ENCODE measurements at places on chromosomes 6 and 20.

DNA sequence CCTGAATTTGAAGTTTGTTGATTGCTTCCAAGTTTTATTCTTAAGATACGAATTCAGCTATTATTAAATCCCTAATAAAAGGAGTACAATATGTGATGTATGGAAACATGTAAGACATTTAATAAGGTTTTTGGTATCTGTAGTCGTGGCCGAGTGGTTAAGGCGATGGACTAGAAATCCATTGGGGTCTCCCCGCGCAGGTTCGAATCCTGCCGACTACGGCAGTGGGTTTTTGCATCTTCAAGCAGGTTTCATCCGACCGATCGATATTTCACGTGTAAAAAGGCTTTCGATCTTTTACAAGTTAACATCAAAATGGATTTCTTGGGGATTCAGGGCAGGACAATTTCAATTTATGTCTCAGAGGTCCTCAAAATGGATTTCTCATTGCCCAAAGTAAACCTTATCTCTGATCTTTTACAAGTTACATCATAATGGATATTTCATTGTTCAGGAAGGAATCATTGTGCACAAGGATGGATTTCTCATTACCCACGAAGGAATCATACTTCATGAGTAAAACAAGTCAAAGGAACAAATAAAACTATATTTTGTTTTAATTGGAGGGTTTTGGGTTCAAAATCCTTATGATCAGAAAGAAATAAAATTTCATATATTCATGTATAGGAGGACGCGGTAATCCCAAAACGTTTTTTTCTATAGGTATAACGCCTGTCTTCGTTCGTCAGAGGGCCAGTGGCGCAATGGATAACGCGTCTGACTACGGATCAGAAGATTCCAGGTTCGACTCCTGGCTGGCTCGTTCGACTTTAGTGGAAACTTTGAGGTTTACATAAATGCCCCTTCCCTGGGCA, 37.3 kb upstream of the BTN3A2 start:
- DNase-seq: no peak

DNA sequence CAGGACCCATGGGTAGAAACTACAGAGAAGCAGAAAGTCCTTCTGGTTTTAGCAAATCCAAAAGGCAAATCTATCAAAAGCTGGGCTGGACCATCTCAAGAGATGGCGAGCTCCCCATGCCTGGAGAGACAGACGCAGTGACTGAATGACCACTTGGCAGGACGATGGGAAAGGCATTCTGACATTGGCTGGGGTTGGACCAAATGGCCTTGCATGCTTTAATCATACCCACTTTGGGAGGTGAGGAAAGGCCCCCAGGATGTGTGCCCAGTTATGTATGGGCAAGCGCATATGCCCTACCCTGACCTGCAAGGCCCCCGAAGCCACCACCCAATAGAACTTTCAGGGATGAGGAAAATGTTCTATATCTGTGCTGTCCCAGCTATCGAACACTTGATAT, 45.1 kb downstream of the JPH2 start:
- DNase-seq: no peak

GRCh38 chr20:45861221-45862075, 4.0 kb downstream of the ZSWIM3 start:
- no peak for DNase-seq

GRCh38 chr6:109512271-109512817, 29.3 kb upstream of the ZBTB24 start:
- no peak for DNase-seq

DNA sequence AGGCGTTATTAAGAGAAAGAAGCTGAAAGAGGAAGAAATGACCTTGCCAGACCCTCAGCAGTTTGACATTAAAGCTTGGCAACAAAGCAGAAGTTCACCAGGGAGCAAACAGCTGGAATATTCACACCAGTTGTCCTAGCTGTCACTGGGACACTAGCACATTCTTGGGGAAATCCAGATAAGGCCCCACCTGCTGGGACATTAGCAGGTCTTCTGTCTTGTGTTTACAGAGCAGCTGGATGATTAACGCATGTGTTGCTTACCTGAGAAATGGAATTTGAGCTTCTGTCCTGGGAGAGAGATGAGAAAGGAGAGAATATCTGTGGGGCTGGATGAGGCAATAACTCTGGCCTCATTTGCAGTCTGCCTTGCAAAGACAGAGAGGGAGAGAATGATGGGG, 137.6 kb upstream of the RIN2 start:
- no peak for DNase-seq

GRCh38 chr6:101716810-101717209, 323.3 kb downstream of the GRIK2 start:
- no peak for DNase-seq

- no peak for DNase-seq
Measured at GRCh38 chr6:45633272-45633908, 255.7 kb upstream of the SUPT3H start.

- no peak for DNase-seq
Measured at GRCh38 chr6:85726206-85726605, 83.5 kb upstream of the SYNCRIP start.

DNA sequence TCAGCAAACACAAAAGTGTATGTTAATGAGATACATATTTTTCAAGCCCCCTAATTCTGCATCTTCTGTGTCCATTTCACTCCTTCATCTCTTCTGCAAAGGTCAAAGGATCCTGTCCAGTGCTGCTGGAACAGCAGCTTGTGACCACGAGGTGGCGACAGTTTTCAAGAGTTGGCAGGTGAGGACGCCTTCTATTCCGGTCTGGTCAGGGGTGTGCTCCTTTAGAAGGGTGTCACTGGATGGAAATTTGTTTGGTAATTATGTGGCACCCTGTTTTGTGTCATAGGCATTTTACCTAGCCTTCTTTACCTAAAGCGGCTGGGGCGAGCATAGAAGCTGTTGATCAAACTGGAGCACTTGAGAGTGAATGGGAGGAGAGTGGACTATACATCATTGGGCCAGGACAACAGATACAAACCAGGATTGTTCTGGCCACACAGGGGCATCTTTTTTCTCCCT, 32.9 kb upstream of the ERVFRD-1 start:
- peak; percentile 66 for DNase-seq

DNA sequence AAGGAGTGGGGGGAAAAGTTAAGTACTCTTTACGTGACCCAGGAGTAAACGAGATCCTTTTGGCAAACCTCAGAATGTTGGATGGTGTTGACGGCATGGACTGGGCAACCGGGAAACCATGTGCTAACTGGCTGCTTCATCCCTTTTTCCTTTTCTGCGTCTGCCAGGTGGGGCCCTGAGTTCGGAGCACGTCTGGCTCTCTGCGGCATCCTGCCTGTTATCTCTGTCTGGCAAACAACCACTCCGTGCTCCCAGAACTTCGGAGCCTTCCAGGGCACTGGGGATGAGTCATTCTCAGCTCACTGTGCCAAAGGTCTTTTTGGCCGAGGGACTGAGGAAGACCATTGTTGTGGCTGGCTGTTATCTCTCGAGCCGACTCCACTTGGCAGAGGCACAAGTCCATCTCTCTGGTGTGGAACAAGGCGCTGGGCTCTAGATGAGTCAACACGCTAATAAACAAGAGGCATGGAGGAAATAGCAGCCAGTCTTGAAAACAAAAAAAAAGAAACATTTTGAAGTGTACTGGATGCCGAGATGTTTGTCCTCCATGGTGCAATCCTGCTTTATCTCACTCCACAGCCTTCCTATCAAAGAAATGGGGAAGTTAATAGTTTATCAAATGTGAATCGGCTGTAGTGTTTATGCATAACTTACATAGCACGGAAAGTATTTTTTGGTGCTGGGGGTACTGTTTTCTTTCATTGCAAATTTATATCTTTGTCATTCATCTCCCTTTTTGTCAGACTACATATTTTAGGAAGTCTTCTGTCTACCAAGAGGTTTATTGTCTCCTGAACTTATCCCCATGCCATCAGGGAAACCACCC, 64.6 kb upstream of the TXNDC5 start:
- DNase-seq: peak; percentile 41

DNA sequence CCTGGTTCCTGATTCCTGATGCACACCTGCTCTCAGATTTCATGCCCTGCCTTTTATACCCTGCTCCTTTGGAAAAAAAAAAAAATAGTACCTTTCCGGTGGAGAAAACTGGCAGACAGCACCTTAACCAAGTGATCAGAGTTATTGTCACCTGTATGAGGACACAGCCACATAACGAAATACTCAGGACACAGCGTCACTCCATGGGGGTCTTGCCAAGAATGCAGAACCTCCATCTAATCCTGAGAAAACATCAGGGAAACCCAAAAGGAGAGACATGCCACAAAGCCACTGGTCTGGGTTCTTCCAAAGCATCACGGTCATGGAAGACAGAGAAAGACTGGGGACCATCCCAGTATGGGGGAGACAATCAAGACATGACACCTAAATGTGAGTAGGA, 29.1 kb downstream of the BFSP1 start:
- no peak for DNase-seq

- no peak for DNase-seq
Measured at GRCh38 chr6:148701375-148701774, 45.5 kb upstream of the UST start.

DNA sequence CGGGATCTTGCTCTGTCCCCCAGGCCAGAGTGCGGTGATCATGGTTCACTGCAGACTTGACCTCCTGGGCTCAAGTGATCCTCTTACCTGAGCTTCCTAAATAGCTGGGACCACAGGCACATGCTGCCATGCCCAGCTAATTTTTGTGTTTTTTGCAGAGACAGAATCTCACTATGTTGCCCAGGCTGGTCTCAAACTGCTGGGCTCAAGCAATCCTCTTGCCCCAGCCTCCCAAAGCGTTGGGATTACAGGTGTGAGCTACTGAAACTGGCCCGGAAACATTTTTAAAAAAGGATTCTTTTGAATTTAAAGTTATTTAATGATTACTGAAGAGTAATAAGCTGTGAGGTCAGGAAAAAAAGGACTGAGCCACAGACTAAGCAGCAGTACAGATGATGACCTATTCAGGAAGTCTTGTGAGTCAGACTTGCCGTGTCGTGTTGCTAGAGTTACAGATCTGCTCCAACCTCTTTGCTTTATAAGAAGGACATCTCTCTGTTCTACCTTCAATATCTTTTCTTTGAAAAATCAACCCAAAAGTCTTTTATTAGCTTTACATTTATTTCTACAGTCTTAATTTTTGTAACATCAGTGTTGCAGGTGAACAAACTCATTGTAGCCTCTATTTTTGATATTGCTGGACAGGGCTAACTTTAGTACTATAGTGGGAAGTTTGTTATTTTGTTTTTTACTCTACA, 108.7 kb downstream of the NCOA3 start:
- DNase-seq: peak; percentile 66

DNA sequence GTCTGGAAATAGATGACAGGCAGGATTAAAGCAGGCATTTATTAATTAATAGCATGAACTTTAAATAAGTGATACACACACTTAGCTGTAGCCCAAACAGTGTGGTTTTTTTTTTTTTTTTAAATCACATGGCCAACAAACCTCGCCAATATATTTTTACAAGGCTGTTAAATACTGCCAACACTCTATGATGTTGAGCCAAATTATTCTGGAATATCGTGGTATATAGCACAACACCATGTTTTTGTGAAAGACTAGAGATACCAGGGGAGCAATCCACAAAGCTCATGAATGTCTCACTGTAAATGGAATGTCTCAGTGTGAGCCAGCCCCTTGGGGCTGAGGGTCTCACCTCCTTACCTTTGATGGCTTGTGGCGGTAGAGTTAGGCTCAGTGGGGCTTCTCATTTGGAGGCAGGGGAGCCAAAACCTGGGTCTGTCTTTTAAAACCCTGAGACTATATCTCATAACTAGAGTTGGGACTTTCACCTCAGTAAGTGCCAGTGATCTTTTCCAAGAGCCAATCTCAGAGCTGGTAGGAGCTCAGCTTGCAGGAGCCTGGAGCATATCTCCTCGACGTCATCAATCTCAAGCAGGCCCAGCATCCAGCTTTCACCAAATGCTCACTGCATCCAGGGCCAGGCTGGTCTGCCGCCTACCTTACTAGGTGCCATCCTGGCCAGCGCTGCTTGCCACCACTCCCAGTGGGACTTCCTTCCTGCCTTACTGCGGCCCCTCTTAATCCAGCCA, 78.5 kb upstream of the FAM184A start:
- DNase-seq: no peak

DNA sequence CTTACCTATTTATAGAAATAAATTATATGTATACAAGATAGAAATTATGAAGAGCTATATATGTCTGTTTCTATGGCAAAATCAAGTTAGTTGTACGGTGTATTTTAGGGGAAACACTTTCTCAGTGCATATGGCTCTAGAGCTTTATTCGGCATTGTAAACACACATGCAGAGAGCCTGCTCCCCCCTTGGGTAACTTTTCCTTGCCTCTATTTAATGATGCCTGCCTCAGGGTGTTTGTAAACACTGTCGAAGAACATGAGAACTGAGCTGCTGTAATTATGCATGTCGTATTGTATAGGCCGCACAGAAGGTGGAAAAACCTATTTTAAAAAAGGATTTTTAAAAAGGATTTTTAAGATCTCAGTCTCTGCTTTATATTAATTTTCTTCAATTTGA, 133.4 kb downstream of the FNDC1 start:
- DNase-seq: no peak

DNA sequence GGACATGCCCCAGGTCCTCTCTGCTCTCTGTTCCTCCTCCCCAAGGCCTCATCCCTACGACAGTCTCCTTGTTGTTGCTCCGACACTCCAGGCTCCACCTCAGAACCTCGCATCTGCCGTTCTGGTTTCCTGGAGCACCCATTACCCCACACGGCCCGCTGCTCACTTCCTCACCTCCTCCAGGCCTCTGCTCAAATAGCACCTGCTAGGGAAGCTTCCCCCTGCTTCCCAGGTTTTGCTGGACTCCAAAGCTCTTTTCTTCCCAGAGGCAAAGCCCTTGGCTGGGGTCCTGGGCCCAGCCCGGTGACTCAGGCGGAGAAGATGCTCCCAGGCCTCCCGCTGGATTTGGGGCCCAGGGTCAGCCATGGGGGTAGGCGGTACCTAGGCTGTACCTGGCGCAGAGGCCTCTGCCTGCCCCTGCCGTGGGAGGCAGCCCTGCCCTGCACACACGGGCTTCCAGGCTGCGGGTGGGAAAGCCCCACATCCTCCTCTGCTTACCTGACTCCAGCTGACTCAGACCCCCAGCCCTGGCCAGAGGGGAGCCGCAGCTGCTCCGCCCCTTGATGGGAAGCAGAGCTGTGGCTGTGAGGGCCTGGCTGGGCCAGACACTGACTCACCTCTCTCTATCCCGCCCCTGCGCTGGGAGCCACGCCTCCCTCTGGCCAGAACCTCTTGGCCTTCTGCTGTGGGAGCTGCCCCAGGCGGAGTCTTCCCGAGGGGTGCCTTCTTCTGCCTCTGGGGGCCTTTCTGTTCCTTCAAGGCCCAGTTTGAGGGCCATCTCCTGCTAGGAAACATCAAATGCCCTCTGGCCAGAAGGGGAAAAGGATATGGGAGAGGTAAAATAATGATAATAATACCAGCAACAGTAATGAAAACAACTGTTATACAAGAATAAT, 130.5 kb downstream of the CEBPB start:
- DNase-seq: peak; percentile 92

Measured in foreskin keratinocyte (primary cell).